ENCODE measurements at places on chromosomes 16 and 17.
A peak's percentile ranks its signal among the peaks of the same experiment; 100 is the strongest.

DNA sequence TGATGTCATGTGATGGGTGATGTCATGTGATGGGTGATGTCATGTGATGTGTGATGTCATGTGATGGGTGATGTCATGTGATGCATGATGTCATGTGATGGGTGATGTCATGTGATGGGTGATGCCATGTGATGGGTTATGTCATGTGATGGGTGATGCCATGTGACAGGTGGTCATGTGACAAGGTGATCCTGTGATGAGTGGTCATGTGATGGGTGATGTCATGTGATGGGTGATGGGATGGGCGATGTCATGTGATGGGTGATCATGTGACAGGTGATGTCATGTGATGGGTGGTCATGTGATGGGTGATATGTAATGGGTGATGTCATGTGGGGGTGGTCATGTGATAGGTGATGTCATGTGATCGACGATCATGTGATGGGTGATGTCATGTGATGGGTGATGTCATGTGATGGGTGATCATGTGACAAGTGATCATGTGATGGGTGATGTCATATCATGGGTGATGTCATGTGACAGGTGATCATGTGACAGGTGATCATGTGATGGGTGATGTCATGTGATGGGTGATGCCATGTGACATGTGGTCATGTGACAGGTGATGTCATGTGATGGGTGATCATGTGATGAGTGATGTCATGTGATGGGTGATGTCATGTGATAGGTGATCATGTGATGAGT is 17.2 kb downstream of the CD300LB start:
- peak; percentile 28 for DNase-seq

- DNase-seq = no peak
Observed at GRCh38 chr16:28497386-28497785, 2.9 kb downstream of the APOBR start.

GRCh38 chr17:83170571-83171260 is 91.3 kb downstream of the METRNL start:
- DNase-seq = no peak

GRCh38 chr16:3536851-3537250 is 36.0 kb downstream of the CLUAP1 start:
- DNase-seq = no peak

DNA sequence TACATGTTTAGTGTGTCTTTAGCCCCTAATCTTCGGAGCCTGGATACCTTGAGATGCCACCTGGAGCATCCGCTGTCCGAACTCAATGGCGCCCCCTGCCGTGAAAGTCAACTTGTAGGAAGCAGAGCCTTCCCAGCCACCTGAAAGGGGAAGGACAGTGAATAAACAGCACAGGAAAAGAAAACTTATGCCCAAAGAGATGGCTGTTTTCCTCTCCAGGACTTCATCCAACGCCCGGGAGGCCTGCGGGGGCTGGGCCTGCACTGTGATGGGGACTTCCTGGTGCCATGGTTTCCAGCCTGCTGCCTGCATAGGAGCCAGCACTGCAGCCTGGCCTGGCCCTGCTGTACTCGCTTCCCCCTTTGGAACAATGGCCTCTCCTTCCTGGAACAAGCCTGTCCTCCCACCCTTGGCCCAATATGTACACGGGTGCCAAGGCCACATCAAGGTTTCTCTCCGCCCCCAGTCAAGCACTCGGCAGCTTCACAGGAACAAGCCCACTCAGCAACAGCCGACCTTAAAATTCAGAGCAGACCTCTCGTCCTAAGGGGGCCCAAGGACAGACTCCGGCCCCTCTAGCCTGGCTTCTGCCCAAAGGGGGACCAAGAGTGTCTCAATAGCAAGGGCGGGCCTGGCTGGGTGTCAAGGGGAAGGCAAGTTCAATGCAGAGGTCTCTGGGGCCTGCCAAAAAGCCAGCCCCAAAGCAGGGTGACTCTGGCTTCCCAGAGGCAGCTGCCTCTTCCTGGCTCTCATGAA is 4.5 kb upstream of the UNC13D start:
- peak; percentile 78 for DNase-seq

DNA sequence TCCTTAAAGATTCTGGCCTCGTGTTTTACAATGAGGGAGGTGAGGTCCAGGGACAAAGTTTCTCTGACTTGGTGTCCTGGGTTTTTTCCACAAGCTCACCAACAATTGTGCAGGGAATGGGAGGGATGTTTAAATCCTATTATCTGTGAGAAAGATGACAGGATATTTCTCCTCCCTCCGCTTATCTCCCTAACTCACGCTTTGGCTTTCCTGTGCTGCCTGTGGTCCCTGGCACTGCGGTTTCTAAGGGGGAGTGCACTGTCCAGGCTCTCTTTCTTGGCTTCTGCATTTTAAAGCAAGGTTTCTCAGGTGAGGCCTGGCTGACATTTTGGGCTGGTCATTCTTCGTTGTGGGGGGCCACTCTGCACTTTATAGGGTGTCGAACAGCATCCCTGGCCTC is 16.4 kb downstream of the GGA3 start:
- DNase-seq = no peak

DNA sequence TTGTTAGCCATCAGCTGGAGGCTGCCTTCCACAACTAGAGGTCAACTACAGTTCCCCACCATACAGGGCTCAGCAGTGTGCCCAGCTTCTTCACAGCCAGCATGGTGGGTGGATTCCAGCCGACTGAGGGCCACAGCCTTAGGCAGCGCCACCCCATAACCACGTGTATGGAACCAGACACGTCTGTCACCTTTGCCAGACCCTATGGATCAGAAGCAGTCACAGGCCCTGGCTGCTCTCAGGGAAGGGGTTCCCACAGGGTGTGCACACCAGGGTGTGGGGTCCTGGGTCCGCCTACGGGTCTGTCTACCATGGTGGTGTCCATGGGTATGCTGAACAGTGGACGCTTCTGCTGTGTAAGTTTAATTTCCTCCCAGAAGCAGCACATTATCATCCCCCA is 265.0 kb upstream of the FOXF1 start:
- no peak for DNase-seq

- no peak for DNase-seq
Observed at GRCh38 chr17:73160980-73161630, 3.7 kb upstream of the SSTR2 start.

DNA sequence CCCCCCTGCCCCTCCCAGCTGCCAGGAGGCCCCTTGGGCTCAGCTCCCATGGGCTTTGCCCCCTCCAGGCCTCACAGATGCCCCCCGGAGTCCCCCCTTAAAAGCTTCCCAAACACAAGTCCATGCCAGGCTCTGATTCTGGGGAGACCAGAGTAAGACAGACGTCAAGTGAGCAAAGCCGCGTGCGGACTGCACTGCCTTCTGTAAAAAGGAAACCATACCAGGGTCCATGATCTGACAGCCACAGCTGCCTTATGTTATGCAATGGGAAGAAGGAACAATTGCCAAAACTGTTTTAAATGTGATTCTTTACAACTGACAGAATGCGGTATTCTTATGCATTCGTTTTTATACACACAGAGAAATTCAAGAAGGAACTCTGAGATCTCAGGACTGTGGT is 17.9 kb upstream of the HEXD start:
- no peak for DNase-seq

GRCh38 chr17:81285179-81285878 is 9.8 kb downstream of the SLC38A10 start:
- peak; percentile 41 for DNase-seq

GRCh38 chr16:84295203-84295860 is 654 bp downstream of the WFDC1 start:
- no peak for DNase-seq

DNA sequence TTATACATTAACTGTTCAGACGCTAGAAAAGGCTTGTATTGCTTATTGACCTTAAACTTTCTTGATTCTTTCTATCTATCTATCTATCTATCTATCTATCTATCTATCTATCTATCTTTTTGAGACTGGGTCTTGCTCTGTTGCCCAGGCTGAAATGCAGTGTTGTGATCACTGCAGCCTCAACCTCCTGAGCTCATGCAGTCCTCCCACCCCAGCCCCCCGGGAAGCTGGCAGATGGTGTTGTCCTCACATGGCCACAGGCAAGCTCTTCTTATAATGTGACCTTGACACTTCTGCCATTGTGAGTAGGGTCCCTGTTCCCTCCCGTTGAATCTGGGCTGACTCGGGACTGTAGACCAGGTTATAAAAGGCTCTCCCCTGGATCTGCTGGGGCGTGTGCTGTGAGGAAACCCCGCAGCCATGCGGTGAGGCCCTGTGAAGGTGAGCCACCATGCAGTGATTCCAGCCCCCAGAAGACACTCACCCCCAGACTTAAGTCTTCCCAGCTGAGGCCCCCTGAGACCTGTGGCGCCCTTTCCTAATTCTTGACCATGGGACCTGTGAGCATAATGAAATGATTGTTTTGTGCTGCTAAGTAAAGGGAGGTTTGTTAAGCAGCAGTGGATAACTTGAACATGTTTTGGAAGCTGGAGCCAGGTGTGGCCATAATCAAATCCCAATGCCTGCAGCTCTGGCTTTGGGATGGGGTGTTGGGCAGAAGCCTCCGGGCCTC is 54.3 kb downstream of the RPTOR start:
- no peak for DNase-seq

- DNase-seq = no peak
Observed at GRCh38 chr16:29111421-29111820, 126.6 kb downstream of the LAT start.

- no peak for DNase-seq
Observed at GRCh38 chr17:36643086-36643685, 41.8 kb downstream of the MRM1 start.

DNA sequence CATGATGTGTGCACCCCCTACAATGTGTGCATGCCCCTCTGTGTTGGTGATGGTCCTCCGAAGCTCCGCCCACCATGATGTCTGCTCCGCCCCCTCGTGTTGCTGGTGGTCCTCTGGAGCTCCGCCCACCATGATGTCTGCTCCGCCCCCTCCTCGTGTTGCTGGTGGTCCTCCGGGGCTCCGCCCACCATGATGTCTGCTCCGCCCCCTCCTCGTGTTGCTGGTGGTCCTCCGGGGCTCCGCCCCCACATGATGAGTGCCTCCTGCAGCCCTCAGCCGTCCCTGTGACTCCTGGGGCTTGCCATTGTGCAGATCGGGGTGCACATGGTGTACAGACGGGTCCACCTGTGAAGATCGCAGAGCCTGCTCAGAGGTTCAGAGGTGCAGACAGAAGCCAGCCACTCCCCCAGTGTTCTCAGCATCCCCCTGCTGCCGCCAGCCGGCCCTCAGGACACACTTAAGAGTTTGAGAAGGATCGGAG is 129.1 kb upstream of the CHMP6 start:
- no peak for DNase-seq

GRCh38 chr16:29757950-29758466 is 12.2 kb upstream of the C16orf54 start:
- DNase-seq = no peak

GRCh38 chr17:80262775-80263244 is 2.2 kb downstream of the RNF213 start:
- no peak for DNase-seq

DNA sequence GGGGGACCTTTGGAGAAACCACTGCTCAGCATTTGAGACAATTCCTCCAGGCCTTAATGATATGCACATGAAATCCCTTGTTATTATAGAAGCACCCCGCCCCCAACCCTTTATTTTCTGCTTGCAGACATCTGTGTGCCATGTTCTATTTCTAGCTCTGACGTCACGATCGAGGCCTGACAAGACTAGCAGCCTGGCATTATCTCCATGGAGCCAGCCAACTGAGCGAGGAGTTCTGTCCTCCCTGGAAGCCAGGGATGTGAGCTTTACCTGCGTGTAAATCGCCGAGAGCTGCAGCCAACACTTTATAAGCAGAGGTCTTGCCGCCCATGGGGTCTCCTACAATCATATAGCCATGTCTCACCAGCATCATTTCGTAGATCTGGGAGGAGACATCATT is 116.9 kb downstream of the DNAH3 start:
- DNase-seq = no peak

DNA sequence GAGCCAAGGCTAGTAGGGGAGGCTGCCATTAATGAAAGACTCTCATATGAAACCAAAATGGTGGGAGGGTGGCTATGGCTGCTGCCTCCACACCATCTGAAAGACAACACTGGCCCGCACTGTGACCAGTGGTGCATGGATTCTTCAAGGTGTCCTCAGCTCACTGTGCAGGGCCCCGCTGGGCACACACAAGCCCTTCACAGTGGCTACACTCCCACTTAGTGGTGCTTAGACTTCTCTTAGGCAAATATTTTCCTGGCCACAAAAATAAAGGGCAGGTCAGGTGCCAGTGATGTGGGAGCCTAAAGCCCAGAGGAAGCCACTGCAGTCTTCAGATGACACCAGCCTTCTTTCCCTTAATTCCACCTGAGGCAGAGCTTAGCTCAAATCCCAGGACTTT is 38.1 kb upstream of the IRX3 start:
- DNase-seq = no peak
